Activated CD4-positive, CD25-positive, alpha-beta regulatory T cell treated with anti-CD3 and anti-CD28 coated beads, Interleukin-2, amount 50 U/mL, for 16 hours (primary cell): ENCODE measurements at places on chromosomes 2 and 18.

- DNase-seq, result no peak
Measured at GRCh38 chr18:62693659-62694058, 21.7 kb upstream of the PHLPP1 start.

DNA sequence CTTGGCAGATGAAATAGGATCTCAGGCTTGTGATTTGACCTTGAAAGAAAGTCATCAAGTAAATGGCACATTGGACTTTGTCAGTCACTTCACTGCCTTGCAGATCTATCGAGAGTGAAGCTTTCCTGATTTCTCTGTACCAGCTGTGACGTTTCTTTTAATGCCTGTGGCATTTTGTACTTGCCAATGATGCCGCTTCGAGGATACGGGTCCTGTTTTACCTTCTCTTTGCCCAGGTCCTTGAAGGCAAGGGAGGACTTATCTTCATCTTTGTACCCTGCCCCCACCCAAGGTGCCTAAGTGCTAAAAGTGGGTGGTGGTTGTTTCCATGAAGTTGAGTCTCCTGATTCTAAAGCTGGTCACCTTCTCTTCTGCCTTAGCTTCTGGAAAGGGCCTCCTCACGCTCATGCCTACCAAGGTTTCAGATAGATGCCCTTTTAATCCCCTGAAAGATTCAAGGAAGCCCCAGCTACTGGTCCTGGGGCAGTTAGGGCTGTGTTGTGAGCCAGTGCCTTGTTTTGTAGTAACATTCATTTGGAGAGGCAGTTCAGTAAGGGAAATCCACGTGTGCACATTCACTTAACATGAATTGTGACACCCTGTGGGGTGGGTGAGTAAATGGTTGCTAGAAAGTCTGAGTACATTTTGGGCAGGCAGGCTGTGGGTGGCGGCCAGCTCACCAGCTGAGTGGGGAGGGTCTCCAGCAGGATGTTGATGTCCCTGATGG, 6.1 kb downstream of the LBH start:
- DNase-seq, result no peak

DNA sequence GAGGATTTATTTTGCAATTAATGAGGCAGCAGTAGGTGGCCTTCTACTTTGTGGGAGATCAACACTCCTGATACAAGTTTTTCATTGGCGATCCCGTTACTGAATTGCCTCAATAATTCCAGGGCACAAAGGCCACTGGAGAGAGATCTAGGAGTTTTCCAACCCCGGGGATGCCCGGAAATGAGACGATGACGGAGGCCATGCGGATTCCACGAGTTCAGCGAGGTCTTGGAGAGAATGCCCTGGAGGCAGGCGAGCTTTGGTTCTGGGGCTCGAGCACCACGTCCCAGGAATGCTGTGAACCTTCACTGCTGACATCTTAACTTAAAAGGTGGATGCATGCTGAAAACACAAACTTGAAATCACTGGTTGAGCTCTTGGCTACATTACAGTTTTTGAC, 74.2 kb downstream of the LDLRAD4 start:
- DNase-seq, result no peak

GRCh38 chr18:961644-962355, 57.1 kb downstream of the ADCYAP1 start:
- no peak for DNase-seq

DNA sequence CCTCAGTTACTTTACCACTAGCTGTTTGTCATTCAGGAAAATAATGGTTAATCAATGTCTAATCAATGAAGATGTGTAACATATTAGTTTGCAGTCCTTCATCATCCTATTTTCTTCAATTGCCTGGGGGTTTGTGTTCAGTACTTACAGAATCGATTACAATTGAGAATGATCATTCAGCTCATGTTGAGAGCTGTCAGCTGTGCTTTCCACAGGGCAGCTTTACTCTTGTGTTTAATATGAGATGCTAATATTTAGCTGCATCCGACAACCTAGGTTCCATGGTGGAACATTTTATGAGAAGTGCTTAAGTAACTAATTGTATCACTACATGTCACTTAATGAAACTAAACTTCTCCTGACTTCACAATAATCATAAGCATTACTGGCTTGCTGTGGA, 191.9 kb downstream of the GRB14 start:
- DNase-seq, result no peak

- DNase-seq, result no peak
Measured at GRCh38 chr2:20957788-20958525, 85.9 kb downstream of the APOB start.

GRCh38 chr2:159903443-159904126, 105.6 kb upstream of the CD302 start:
- peak; percentile 37 for DNase-seq

- no peak for DNase-seq
Measured at GRCh38 chr18:52439457-52439856, 99.5 kb downstream of the DCC start.

- no peak for DNase-seq
Measured at GRCh38 chr18:75211953-75212750, 1.6 kb downstream of the TSHZ1 start.

DNA sequence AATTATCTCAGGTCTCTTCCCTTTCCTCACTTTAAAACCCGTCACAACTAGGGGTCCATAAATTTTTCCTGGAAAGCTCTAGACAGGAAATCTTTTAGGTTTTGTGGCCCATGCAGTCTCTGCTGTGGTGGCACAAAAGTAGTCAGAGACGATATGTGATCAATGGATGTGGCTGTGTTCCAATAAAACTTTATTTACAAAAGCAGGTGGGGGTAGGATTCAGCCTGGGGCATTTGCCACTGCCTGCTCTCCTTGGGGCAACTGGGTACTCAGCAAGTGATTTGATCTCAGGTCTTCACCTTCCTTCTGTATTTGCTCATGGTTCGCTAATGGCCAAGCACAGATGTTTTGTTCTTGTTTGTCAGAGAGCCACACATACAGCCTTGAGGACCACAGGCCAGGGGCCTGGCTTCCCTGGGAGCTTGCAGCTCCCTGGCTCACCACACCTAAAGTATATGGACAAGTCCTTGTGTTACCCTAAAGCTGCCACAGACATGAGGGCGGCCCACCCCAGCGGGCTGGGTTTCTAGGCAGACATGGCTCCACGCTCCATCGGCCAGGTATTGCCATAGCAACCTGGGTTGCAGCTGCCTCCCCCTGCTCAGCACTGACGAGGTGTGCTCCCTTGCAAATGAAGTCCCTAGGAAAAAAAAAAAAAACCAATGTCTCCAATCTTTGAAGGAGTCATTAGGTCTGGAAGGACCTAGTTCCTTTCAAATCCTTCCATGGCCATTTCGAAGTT, 89.7 kb upstream of the YWHAQ start:
- DNase-seq, result no peak

- DNase-seq, result no peak
Measured at GRCh38 chr2:155517362-155517761, 815.2 kb downstream of the NR4A2 start.

DNA sequence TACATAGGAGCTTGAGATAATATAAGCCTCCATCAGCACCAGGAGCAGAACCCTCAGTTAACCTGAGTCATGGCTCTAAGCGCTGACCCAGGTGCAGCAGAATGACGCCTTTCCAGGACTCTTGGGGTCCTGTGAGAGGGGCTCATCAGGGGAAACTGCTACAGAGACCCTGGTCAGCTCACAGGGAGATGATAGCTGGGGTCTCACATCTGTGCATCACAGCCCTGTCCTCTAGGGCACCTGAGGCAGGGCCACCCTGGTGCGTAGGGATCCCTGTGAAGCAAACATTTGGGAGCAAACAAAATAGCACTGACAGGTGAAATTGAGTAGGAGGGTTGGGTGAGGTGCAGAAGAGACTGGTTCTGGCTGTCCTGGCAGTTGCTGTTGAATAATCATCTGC, 219.2 kb downstream of the SH3RF3 start:
- DNase-seq, result no peak

DNA sequence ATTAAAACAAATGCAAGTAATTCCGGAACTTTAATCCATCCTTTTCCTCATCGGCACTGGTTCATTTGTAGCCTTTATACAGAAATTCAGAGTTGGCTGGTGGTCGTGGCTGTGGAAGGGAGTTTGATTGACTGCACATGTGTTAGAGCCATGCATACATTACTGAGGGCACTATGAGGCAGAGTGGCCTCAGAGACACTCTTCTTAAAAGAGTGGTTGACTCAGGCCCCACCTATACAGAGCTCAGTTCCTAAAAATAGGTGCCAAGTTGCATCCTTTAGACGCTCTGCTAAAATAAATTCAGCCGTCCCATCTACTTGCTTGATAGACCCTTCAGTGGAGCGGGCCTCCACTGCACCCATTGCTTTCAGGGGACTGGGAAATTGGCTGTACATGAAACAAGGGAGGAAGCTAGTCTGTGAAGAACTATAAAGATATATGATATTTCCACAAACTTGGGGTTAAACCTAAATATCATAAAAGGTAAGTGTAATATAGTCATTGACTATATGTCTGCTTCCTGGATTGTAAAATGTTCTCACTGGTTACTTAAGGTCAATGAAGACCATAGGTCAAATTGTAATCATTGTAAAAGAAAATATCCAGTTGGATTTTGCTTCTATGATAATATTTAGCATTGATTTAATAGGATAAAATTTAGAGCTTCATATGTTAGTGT, 298.9 kb downstream of the XIRP2 start:
- no peak for DNase-seq

- DNase-seq, result no peak
Measured at GRCh38 chr18:13559754-13560153, 166.6 kb downstream of the FAM210A start.

- no peak for DNase-seq
Measured at GRCh38 chr2:46267616-46268015, 29.6 kb upstream of the EPAS1 start.

GRCh38 chr2:62224976-62225375, 29.1 kb downstream of the B3GNT2 start:
- DNase-seq, result no peak

- no peak for DNase-seq
Measured at GRCh38 chr2:22360735-22361374, 1024.1 kb upstream of the KLHL29 start.

- no peak for DNase-seq
Measured at GRCh38 chr2:938181-939005, 12.3 kb upstream of the SNTG2 start.

GRCh38 chr2:234752966-234753365, 198.9 kb upstream of the SH3BP4 start:
- no peak for DNase-seq

GRCh38 chr2:70566906-70567305, 13.3 kb upstream of the TGFA start:
- DNase-seq, result no peak

- no peak for DNase-seq
Measured at GRCh38 chr2:19099181-19099580, 259.2 kb downstream of the OSR1 start.

- no peak for DNase-seq
Measured at GRCh38 chr2:237983922-237984321, 17.1 kb downstream of the UBE2F start.

DNA sequence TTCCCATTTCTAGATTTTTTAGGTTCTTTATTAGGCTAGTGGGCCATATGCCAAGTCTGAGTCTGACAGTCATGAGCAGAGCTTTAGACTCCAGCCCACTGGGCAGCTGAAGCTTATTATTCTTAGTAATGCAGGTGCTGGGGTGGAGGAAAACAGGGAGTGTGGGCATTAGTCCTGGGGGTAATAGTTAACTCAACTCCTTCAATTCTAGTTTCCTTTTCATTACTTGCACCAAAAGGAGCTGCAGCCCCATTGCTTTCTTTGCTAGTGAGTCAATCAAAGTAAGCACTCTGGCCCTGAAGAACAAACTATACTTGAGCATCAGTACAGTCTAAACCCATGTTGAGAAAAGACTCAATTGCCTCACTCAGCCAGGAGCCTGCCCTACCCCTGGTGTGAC, 35.5 kb downstream of the ICOS start:
- DNase-seq, result no peak

DNA sequence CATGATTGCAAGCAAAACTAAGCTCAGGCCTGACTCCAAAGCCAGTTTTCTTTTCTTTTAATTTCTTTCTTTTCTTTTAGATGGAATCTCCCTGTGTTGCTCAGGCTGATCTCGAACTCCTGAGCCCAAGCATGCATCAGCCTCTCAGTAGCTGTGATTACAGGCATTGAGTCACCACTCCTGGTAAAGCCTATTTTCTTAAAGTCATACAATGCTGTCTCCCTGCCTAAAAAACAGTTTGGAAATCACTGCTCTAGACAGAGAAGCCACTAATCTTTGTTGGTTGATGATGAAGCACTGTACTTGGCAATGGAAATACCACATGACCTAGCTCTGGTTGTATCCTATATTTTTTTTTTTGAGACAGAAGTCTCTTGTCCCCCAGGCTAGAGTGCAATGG, 33.1 kb upstream of the ZNF532 start:
- no peak for DNase-seq

DNA sequence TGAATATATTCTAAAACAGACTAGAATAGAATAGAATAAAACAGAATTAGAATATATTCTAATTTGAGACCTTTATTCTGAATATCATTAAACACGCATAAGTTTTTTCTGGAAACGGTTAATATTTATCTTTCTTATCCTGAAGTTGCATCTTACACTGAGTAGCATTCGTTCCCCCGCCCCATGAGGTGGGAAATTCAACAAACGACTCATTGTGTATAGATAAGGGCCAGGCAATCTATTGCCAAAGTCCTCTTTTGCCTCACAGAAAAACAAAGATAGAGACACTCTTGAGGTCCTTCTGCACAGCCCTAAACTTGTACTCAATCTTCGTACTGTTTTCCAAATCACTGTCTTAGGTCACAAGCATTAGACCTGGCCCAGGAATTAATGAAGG, 98.1 kb downstream of the COL6A3 start:
- no peak for DNase-seq

DNA sequence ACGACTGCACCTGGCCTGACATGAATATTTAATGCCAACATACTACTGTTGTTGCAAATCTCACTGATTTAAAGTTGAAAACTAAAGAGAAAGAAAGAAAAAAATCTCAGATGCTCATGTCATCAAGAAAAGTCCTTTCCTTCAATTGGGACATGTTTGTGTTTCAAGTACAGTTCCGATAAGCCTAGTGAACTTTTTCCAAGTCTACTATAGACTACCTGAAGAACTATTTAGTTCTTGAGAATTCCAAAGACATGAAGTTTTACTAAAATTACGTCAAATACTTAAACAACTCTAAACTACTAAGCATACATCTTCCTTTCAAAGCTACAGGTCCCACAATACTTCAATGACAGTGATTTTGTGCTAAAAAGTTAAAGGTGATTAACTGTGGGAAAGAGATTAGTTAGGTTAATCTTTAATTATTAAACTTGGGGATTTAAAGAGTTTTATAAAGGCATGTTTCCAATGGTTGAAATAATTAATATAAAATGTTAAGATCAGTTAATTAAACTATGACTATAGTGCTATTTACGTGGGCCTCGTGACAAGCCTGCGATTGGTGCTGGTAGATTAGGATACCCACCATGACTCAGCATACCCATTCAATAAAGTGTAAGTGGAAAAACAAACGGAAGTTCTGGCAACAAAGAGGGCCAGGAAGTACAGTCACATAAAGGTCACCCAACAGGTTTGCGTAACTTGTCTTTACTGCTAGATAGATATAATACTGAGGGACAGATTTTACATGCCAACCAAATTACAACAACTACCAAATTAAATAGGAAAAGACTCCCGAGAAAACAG, 55.5 kb downstream of the SEPTIN10 start:
- no peak for DNase-seq

GRCh38 chr2:128452536-128453530, 134.2 kb upstream of the HS6ST1 start:
- no peak for DNase-seq
